ENCODE measurements at places on chromosomes 4 and X.
A peak's percentile ranks its signal among the peaks of the same experiment; 100 is the strongest.

GRCh38 chrX:135185795-135186443 lies 14.7 kb upstream of the CT55 start:
- DNase-seq = peak; percentile 60

DNA sequence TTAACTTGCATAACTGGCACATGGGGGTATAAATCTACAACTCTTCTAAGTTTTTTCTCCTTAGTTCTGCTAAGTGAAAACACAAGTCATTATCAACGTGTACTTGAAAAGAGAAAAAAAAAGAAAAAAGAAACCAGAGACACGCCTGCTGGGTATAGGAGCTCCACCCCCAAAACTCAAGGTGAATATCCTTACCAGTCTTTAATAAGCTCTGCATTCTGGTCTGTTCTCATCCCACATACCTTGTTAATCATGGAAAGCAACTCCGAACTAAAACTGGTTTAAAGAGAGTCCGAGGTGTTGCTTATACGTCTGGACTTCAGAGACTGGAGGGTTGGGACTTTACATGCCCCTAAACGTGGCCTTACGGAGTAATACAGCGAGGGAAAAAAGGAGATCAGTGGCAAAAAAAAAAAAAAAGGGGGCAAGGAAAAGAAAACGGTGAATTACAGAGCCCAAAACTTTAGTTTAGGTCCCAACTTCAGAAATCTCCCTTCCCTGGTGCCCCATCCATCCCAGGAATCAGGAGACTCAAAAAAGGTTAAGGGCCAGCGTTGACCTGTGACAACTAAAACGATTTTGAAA lies 1.0 kb downstream of the PGRMC2 start:
- peak; percentile 65 for DNase-seq

GRCh38 chr4:123848606-123849005 lies 452.0 kb downstream of the SPRY1 start:
- no peak for DNase-seq

DNA sequence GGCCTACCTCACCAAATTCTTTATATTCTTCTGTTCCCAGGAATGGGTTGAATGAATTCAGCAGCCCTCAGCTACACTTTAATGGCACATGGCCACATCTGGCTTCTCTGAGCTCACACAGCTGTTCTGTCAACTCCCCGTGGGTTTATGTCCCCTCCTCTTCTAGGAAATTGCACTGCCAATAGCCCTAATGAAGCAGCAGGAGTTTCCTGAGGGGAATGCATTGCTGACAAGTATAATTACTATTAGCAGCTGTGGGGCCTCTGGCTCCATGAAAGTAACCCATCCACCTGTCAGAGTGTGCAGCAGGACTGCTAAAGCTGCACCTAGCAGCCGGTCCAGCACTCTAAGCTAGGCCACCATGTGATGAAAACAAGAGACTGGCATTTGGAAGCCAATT lies 50.3 kb downstream of the FTHL17 start:
- no peak for DNase-seq

DNA sequence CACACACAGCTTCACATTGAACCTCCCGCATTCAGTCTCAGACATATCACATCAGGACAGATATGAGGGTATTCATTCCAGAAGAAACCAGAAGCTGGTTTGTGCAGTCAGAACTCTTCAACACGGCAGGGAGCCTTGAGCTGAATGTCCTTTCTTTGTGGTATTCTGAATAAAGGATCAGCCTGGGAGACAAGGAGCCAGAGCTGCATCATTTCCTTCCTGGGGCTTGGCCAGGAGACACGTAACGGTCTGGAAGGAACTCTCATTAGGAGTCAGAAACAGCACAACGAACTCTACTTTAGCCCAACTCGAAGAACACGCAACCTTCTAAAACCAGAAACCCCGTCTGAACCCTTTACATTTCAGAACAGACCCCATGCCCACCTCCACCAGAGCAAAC lies 46.4 kb downstream of the KDR start:
- DNase-seq = no peak

GRCh38 chr4:38957893-38958292 lies 74.3 kb downstream of the TMEM156 start:
- no peak for DNase-seq

GRCh38 chr4:56871371-56871866 lies 36.3 kb upstream of the REST start:
- DNase-seq = no peak

GRCh38 chr4:177250056-177250696 lies 59.5 kb upstream of the NEIL3 start:
- peak; percentile 74 for DNase-seq

GRCh38 chrX:136147315-136147901 lies at the start of gene FHL1:
Gene FHL1, plus strand, starts transcription at chrX:136147533.
- no peak for DNase-seq

- DNase-seq = no peak
These were observed 3.0 kb upstream of the APBB2 start for GRCh38 chr4:41217374-41217773.

GRCh38 chr4:45120163-45120562 lies 393.8 kb upstream of the GNPDA2 start:
- DNase-seq = peak; percentile 44

DNA sequence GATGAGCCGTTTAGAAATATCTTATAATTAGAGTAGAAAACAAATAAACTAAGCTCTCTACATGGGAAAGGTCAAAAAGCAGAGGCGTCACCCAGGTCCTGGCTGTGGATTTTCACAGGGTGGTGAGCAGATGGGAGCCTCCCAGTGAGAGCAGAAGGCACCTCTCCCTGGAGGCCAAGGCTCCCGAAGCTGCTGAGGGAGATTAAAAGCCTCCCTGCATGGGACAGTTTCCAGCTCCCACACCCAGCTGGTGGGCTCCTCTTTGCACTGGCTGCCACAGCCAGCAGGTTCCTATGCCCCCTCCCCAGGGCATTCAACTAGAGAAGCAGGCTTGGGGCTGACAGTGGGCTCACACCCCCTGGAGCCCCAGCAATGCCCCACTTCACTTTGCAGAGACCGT lies 55.2 kb upstream of the TBC1D9 start:
- no peak for DNase-seq

DNA sequence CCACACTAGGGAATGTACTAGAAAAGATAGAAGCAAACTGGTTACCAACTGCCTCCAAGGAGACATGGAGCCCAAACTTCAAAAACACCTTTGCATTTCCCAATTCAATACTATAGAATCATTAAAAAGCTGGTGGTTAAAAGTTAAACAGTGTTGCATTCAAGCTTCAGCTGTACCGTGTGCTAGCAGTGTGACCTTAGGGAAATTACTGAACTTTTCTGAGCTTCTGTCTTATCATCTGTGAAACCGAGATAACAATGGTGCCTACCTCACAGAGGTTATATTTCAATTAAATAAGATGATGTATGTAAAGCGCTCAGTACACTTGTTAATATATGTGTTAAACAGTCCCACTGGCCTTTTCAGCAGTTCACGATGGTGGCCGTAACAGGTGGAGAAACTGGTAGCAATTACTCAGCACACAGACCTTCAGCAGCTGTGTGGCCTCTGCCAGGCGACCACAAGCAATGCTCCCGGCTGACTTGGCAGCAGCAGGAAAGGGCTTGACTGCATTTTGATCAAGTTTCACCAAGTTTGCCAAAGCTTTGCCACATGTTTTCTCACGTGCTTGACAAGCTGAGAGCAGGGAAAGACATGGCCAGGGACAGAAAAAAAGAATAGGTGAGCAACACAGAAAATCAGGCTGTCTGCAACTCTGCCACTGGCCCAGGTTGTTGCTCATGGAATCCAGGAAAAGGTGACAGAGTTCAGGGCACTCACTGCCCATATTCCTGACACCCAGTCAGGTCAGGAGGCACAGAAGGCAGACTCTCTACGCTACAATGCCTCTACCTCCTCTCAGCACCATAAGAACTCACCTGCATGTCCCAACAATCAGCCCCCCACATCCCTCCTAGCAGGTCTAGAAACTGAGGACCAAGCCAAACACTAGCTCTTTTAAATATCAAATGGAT lies 72.1 kb downstream of the PARM1 start:
- DNase-seq = peak; percentile 76

GRCh38 chr4:28868841-28869240 lies 1851.3 kb upstream of the PCDH7 start:
- no peak for DNase-seq

GRCh38 chr4:48774760-48775710 lies 5.0 kb downstream of the FRYL start:
- DNase-seq = no peak

GRCh38 chrX:70878902-70879301 lies 29.6 kb downstream of the TEX11 start:
- DNase-seq = no peak

- DNase-seq = no peak
These were observed 24.4 kb upstream of the JAKMIP1 start for GRCh38 chr4:6224735-6225134.

GRCh38 chr4:124019749-124020549 lies 623.4 kb downstream of the SPRY1 start:
- DNase-seq = no peak

GRCh38 chrX:40079572-40079971 lies 18.2 kb downstream of the BCOR start:
- DNase-seq = no peak

- peak; percentile 54 for DNase-seq
These were observed 91.6 kb upstream of the BMP2K start for GRCh38 chr4:78684325-78685079.

DNA sequence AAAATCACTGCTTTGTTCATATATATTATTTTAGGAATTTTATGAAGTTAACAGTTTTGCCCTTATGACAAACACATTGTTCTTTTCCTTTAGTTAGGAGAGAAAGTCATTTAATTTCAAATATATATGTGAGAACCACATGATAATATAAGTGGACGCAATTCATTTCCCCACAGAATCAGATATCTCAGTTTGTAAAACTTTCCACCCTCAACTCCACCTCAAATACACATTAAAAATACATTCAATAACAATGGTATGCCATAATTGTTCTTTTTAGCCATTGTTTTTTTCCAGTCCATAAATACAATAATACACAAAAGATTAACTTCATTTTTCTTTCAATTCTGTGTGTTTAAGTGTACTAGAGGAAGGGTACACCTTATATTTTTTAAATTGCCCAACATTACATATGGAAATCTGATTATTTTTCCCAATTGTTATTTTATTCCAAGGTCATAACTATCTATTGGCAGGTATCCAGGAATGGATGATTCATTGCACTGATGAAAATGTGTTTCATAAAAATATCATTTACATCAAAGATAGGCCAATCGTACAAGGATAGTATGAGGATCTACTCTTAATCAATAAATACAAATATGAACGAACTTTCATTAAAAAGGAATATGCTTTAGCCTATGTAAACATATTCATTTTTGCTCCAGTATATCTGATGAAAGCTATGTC lies 125.0 kb downstream of the PPP3CA start:
- no peak for DNase-seq

DNA sequence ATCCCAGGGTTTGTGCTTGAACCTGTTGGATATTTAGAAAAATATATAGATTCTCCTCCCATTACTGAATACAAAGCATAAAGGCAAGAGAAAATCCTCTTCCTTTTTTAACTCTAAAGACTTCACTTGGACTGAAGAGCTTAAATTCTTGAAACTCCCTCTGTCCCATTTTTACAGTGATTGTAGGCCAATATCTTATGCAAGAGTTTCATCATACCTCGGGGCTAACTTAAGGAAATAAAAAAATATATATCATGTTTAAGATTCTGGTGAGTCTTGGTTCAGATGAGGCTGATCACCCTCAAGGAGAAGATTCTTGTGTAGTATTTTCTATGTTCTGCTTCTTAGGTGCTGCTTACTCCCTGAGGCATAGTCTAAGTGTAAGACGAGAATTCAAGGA lies 1449.6 kb downstream of the C4orf33 start:
- no peak for DNase-seq

DNA sequence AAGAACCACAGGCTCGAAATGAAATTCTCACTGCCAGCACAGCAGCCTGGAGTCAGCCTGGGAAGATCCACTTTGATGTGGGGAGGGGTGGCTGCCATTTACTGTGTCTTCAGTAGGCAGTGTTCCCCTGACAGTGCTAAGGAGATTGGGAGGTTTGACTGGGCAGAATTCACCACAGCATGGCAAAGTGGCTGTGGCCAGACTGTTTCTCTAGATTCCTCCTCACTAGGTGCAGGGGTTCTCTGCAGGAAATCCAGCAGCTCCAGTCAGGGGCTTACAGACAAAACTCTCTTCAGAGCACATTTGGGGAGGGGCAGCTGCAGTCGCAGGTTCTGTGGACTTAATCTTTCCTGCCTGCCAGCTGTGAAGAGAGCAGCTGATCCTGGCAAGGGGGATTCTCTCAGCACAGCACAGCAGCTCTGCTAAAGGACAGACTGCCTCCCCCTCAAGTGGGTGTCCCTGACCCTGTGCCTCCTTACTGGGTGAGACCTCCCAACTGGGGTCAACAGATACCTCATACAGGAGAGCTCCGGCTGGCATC lies 1174.0 kb downstream of the RAPGEF2 start:
- no peak for DNase-seq

GRCh38 chr4:173485164-173485563 lies 44.9 kb downstream of the HAND2 start:
- DNase-seq = no peak

- DNase-seq = peak; percentile 80
These were observed at the start of gene TAPT1 for GRCh38 chr4:16225863-16226815. Gene TAPT1, minus strand, starts transcription at chr4:16226471. Its CDS starts 14 bp downstream, at chr4:16226457.

DNA sequence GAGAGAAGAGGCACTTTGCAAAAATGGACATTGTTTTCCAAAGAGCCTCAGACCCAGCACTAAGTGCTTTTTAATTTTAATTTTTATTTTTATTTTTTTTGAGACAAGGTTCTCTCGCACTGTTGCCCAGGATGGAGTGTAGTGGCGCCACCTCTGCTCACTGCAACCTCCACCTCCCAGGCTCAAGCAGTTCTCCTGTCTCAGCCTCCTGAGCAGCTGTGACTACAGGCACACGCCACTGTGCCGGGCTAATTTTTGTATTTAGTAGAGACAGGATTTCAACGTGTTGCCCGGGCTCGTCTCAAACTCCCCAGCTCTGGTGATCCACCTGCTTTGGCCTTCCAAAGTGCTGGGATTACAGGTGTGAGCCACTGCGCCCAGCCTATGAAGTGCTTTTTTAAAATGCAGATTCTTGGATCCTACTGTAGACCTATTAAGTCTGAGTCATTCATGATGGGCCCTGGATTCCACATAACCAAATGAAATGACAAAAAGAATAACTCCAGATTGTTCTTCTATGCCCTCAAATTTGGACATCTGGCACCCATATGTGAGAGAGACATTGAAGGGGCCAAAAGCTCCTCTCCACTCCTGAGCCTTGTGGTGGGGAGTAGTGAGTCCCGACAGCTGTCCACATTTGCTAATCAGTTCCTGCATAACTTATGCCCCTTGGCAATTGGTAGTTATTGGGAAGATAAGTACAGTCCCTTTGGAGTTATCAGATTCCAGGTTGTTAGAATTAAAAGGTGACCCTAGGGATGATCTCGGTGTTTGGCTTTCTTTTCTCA lies 3.6 kb downstream of the NOCT start:
- no peak for DNase-seq

DNA sequence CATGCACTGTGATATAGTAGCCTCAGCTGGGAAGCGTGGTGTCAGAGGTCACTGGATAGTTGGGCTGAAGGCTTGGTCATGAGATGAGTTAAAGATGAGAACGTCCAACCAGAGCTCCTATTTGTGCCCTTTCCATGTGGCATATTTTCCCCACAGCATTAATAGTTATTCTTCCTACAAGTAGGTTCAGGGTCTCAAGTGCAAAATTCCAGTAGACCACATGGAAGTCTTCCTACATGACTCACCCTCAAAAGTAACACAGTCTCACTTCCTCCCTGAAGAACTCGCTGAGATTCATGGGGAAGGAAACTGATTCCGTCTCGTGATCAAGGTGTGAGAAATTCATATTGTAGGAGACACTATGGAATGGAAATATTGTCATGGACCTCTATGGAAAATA lies 1212.5 kb upstream of the PRKX start:
- no peak for DNase-seq

- DNase-seq = no peak
These were observed 356.7 kb upstream of the GATB start for GRCh38 chr4:152117520-152117919.

GRCh38 chrX:9646471-9647224 lies 119.0 kb downstream of the GPR143 start:
- DNase-seq = no peak
